CD14-positive monocyte (primary cell): ENCODE measurements at places on chromosomes 1 and 21. TPM values are rescaled to one million over a fixed set of nuclear protein-coding genes. Genes with fewer than 3 reads are reported as not detected.

The ANKRD65 gene
- not detected for polyA plus RNA-seq

The TFF2 gene
- polyA plus RNA-seq = not detected in 2 replicates

DNA sequence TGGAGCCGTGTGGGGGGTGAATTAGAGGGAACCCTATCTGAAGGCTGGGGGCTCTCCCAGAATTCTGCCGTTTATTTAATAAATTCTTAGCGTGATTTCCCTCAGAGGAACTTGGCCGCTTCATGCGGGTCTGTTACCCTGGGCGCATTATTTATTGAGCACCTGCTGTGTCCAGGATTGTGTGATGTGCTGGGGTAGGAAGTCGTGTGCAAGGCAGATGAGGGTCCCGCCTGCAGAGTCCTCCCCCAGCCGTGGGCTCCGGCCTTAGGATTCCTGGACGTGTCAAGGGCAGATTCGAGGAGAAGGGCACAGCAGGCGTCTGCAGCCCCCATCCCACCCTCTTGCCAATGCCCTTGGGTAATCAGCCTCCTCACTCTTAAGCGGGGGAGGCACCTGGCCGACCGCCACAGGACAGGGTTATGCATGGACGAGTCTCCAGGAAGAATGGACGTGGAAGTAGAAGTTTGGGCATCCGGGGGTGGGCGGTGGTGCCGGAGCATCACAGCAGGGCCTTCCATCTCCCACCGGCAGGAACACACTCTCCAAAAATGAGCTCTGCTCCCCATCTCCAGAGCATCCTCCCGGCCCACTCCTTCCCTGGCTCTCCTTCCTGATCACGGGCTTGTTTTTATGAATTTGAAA is 233.3 kb upstream of the C1orf174 start:
- no peak for DNase-seq

GRCh38 chr1:93172778-93173177 is 7.4 kb downstream of the TMED5 start:
- no peak for DNase-seq

The LAMB3 gene
- polyA plus RNA-seq = 0.67 TPM

DNA sequence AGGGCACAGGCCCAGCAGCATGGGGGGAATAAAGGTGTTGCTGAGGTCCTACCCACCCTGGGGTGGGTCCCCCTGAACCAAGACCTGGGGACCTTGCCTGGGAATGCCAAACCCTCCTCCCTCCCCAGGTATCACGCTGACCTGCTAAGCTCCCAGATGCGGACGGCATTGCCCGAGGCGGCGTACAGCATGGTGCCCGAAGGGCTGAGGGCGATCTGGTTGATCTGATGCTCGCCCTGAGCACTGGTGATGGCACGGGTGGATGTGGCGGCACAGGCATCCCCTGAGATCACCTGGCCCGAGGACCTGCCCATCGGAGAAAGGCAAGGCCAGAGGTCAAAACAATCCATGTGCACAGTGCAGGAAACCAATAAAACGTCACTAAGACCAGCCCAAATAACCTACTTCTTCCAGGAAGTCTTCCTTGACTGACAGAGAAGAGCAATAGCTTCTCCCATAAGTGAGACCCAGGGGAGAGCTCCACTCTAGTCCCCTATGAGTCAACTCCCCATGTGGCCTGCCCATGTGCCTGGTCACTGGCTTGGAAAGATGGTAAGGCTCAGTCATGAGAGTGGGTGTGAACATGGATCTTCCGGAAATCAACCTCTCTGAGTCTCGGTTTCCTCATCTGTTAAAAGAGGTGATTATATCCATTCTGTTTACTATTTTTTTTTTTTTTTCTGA is 46.3 kb downstream of the KIF21B start:
- DNase-seq = no peak

The ZNF692 gene
- 2.4 TPM for polyA plus RNA-seq

GRCh38 chr1:7456722-7457082 is 314.4 kb upstream of the VAMP3 start:
- DNase-seq = no peak

GRCh38 chr1:229011022-229011421 is 259.9 kb upstream of the RAB4A start:
- DNase-seq = no peak

- DNase-seq = no peak
Observed at GRCh38 chr1:173285048-173285447, 77.9 kb upstream of the TNFSF4 start.

GRCh38 chr1:7705048-7705907 is 65.8 kb upstream of the VAMP3 start:
- peak; percentile 23 for DNase-seq

The FCER1G gene
- 4,191 TPM for polyA plus RNA-seq

DNA sequence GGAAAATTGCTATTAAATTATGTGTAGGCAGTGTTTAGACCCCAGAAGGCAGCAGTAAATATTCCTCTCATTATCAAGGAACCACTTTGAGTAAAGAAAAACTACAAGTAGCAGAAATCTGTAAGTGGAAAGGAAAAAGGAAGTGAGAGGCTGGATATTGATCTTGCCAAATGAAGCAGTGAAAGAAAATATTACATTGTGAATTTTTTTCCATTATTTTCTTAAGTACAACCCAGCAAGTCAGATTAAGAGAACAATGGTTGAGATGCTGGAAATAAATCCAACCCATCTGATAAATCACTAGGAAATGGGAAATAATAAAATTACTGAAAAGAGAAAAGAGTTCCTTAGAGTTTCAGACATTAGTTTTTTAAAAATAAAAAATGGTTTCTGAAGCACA is 106.7 kb downstream of the HMCN1 start:
- no peak for DNase-seq

The MAP3K7CL gene
- 14.6 TPM for polyA plus RNA-seq

The SLAMF9 gene
- not detected for polyA plus RNA-seq
